Islet precursor cell (in vitro differentiated cells): ENCODE measurements at places on chromosomes 2 and 18.

DNA sequence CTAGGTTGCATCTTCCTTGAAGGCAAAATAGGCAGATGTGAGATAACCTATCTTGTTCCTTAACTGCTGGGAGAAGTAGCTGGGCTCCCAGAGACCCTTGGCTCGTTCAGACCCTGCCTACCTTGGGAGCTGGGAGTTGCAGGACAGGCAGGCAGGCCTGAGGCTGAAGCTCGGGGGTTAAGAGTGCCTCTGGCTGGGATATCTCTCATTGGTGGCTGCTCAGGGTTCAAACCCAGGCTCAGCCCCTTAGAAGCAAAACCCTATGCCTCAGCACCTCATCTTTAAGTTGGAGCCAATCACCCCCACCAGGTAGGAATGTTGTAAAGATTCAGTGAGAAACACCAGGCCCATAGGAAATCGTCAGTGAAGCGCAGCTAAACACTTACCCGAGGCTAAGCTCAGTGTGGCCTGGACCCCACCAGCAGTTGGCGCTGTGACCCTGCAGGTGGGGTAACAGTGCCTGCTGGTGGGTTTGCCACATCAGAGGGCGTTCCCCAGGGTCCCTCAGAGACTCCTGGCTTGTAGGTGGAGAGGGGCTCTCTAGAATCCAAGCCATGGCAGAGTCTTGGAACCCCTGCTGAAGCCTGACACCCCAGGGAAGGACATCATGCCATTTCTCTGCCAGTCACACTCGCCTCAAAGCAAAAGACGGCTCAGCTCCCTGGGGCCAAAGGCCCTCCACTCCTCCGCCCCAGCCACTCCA is 54.6 kb upstream of the GPR17 start:
- DNase-seq = peak; percentile 94

- peak; percentile 41 for DNase-seq
Measured at GRCh38 chr2:85076618-85077274, 56.4 kb upstream of the TCF7L1 start.

DNA sequence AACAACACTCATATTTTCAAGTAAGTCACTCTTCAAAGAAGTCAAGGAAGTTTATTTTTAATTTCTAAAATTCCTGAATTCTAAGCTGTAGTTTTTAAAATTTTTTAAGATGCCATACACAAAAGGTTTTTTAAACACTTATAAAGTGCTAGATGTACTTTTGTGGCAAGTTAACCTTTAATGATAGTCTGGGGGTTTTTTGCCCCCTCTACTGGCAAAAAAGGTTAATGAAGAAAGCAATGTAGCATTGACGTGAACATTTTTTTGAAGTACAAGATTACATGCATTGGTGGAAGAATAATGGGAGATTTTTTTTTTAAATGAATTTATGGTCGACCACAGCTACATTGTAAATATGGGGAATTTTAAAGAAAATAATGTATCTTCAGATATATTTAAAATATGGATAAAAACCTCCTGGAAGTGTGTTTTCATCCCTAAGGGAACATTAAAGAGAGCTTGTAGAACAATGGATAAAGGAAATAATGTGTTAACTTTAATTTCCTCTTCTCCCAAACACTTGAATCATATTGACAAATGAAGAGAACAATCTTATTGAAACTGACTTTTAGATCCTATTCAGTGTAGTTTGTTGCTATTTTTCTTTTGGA is 12.6 kb downstream of the ITPRID2 start:
- DNase-seq = no peak

DNA sequence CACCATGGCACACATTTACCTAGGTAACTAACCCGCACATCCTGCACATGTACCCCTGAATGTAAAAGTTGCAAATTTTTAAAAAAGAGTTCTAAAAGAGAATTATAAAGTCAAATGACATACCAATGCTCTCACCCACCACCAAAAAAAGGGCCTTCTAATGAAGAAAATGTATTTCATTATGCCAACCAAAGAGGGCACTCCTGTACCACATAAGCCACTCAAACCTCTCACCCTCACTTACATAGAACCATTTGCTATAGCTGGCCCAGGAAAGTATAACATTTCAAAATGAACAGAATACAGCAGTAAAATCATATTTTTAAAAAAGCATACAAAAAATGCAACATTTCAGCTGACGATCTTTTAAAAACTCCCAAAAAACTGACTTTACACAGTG is 241.5 kb upstream of the PKDCC start:
- DNase-seq = no peak

DNA sequence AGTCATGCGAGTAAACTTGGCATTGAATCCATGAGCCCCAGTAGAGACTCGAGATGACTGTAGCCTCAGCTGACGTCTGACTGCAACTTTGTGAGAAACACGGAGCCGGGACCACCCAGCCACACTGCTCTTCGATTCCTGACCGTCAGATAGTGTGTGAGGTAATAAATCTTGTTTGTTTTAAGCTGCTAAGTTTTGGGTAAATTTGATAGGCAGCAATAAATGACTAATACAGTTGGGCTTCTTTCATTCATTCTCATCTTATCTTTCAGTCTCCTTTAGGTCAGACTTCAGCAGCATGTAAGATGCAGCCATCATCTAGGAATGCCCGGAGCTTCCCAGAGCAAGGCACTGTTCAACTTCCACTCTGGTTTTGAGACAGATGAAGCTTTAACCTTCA is 8.0 kb upstream of the KLHL29 start:
- DNase-seq = no peak

DNA sequence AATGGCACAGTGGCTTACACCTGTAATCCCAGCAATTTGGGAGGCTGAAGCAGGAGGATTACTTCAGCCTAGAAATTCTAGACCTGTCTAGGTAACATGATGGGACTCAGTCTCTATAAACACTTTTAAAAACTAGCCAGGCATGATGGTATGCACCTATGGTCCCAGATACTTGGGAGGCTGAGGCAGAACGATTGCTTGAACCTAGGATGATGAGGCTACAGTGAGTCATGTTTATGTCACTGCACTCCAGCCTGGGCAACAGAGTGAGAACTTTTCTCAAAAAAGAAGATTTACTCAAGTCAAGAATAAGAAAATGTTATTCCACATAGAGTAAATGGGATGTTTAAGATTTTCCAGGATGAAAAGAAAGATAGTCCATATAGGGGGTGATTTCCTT is 158.6 kb downstream of the HNMT start:
- DNase-seq = peak; percentile 54

DNA sequence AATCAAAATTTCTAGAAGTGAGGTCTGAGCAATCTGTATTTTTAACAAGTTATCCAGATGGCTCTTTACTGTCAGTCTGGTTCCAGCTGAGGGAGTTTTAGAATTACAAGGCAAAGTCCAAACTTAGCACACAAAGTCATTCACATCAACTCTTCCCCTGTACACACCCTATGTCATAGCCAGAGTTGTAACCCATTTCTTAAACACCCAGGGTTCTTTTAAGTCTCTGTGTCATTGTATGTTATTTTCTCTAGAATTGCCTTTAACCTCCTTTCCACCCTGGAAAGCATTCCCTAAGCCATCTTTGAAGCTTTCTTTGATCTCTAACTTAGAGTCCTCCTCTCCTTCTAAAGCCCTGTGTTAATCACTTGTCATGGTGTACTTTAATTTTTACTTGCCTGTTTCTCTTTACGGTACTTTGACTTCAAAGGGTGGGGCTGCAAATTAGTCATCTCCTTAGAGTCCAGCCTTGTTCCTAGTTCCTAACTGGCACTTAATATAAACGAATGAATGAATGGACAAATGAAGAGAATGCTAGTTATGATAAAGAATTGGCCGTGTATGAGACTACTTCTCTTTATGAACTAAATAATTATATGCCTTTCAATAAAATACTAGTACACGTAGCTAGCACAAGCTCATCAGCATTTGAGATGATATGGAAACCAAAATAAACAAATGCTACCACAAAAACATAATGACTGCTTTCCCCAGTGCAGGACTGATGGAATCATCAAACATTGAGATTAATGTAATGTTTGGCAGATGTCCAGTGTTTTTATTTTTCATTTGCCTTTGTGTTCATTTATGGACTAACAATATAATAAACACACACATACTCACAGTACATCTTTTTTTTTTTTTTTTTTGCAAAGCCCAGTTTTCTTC is 11.9 kb upstream of the ACTR3 start:
- DNase-seq = no peak

- peak; percentile 57 for DNase-seq
Measured at GRCh38 chr18:53682796-53683195, 541.7 kb downstream of the MBD2 start.

DNA sequence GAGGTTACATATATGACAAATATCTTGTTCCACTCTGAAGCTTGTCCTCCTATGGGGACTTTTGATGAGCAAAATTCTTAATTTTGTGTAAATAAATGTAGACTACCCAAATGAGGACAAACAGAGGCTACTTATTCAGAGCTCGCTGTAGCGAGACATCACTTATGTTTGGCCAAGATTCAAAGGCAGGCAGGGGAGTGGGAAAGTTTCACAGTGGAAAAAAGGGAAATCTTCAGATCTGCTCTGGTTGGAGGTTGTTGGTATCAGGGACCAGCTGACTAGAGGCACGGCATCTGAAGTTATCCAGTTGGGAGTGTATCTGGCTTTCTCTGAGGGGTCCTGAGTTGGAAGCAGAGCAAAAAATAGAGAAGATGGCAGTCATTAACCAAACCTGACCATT is 1.3 kb downstream of the PLB1 start:
- DNase-seq = no peak

DNA sequence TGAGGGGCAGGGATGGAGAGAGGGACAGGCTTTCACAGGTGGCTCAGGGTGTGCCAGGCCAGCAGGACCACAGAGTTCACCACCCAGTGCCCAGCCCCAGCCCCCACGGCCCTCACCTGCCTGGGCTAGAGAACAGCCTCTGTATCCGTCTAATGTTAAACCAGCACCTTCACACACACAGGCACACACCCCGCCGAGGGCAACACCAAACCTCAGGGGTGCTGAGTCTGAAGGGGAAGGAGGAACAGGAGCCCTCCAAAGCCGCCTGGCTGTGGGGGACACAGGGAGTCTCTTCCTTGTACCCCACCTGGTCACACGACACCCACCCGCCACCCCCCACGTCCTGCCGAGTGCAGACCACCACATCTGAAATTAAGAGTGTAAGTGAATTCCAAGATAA is 205.8 kb upstream of the SALL3 start:
- DNase-seq = no peak

- DNase-seq = no peak
Measured at GRCh38 chr2:239862613-239863012, 162.5 kb downstream of the NDUFA10 start.

GRCh38 chr2:204557604-204558003 is 12.3 kb downstream of the PARD3B start:
- no peak for DNase-seq

DNA sequence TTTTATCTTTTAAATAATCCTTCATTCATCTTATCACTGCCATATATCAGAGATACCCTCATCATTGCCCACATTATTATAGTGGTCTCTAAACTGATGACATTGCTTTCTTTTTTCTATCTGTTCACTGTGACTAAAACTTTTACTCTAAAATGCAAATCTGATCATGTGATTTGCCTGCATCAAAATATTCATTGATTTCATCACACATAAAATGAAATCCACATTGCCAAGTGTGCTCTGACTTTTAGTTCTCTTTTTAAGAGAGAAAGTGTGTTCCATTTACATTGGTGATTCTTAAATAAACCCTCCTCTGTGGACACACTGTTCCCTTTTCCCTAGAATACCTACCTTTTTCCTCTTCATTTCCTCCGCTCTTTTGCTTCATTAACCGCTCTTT is 7.5 kb downstream of the REL start:
- no peak for DNase-seq

- no peak for DNase-seq
Measured at GRCh38 chr2:5661362-5661761, 30.8 kb upstream of the SOX11 start.

GRCh38 chr18:25518716-25519053 is 166.7 kb upstream of the ZNF521 start:
- DNase-seq = no peak

DNA sequence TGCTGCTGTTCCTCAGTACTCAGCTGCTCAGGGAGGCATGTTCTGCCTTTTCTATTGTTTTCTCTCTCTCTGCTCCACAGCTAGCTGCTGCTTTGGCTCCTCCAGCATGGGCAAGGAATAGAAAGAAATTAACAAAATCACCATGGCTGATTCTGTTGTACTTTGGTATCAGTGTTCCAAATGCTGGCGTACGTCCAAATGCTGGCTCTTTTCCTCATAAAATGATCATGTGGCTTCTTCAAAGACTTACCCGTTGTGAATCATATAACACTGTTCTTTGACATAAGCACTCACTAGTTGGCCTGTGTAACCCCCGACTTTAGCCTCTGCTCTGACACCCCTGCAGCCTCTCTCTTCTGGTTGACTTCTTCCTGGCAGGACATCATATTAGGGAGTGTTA is 547.6 kb downstream of the CPS1 start:
- DNase-seq = no peak

DNA sequence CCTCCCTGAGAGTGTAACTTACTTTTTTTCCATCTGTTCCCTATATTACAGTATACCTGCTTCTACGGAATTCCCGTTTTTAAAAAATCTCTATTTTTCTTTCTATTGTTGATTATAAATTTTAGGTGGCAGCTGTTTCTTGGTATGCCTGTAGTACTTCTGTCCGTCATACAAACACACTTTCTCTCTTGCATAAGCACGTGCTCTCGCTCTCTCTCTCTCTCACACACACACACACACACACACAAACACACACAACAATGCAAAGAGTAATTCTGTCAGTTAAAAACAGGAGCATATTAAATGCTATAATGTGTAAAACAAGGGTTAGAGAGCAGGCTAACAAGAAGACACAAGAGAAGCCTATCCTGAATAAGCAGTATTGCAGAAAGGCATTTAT is 140.5 kb downstream of the THADA start:
- DNase-seq = no peak

DNA sequence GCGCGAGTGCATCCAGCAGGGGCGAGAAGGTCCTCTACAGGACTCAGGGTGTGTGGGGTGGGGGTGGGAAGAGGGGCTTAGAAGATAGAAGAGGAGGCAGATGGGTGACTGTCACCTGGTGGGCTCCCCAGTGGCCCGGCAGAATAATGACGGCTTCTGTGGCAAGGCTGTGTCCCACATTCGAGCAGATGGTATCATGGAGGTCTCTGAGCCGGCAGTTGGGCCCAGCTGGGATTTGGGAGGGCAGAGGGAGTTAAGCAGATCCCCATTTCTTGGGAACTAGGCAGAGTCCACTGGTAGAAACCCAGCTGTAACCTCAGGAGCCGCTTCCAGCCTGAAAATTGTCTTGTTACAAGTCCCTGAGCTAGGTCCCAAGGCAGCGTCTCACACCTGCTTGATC is 28.4 kb upstream of the DTNB start:
- DNase-seq = no peak

DNA sequence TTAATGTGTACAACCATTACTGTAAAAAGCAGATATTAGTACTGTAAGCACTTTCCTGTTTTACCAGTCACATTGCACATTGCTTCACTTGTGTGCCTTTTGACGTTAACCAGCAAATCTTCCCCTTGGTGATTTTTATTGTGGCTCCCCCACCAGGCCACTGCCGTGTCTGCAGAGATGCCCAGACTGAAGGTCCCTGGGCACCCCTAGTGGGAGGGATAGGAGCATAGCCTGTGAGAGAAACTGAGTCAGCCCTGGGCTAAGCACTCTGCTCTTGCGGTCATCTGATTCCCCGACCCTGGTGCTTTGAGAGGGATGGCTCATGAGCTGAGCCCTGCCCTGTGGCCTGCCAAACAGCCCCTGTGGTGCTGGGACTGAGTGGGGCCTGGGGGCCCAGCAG is 73.4 kb downstream of the INPP4A start:
- DNase-seq = no peak
